Progenitor cell of endocrine pancreas (in vitro differentiated cells): ENCODE measurements at places on chromosomes 13 and 19. TPM values are rescaled to one million over a fixed set of nuclear protein-coding genes. Genes with fewer than 3 reads are reported as not detected.

GRCh38 chr13:32117701-32118100 is 86.1 kb downstream of the FRY start:
- no peak overlapping the region for H3K27ac ChIP-seq
- no peaks in the 10 kb centered on the region for H3K27me3 ChIP-seq
- H3K36me3 ChIP-seq: peaks cover 15% of the 10 kb centered on the region

The ZNF418 gene
- total RNA-seq: 20.5 and 21.9 TPM in 2 replicates

DNA sequence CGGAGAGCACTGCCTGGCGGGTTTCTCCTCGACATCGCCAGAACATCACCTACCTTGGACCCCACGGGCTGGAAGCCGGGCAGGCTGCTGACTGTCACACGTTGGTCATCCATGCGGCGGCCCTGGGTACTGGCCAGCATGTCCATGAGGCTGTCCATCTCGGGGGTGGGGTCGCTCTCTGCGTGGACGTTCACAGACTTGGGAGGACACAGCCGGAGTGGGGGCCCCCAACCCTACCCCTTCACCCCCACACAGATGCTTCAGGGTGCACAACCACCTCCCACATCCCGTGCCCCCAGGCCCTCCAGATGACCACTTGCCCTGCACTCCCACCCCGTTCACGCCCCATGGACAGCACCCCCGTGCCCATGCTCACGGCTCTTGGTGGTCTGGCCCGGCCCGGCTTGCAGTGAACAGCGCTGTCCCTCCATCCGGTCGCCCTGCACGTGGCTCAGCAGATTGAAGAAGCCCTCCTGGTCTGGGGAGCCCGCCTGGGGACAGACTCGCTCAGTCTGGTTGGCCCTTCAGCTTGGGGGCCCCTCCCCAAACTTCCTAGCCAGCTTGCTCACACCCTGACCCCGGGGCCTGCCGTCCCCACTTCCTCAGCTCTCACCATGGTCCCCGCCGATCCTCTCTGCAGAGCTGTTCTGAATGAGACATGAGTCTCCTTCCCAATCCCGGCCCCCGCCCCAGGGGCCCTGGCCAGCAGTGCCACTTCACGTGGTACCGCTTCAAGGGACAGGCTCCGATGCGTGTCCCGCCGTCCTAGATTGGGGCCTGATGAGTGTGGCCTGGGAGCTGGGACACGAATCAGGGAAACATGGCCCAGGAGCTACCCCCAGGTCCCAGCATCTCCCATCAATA is 947 bp downstream of the PCP2 start:
- H3K4me1 ChIP-seq: peaks cover 26% of the 10 kb centered on the region
- H3K36me3 ChIP-seq: peaks cover 5% of the 10 kb centered on the region
- no peak for DNase-seq
- H3K27me3 ChIP-seq: peaks cover 14% of the 10 kb centered on the region
- H3K4me3 ChIP-seq: no peak overlapping the region

GRCh38 chr13:112184261-112184660 is 117.3 kb downstream of the SOX1 start:
- no peak for DNase-seq
- H3K27ac ChIP-seq: no peak overlapping the region
- no peaks in the 10 kb centered on the region for H3K4me1 ChIP-seq
- no peak overlapping the region for H3K4me3 ChIP-seq
- H3K36me3 ChIP-seq: no peaks in the 10 kb centered on the region

GRCh38 chr19:2084993-2085720 is 11.0 kb downstream of the MOB3A start:
- H3K27me3 ChIP-seq: no peaks in the 10 kb centered on the region
- no peak overlapping the region for H3K27ac ChIP-seq
- H3K36me3 ChIP-seq: peaks cover 6% of the 10 kb centered on the region
- no peak for DNase-seq
